Central memory CD8-positive, alpha-beta T cell (primary cell): ENCODE measurements at places on chromosomes 7 and 10.

GRCh38 chr7:50699143-50699542 is 83.6 kb downstream of the GRB10 start:
- DNase-seq = no peak

GRCh38 chr7:1920266-1920681 is 250.2 kb downstream of the ELFN1 start:
- peak; percentile 36 for DNase-seq

DNA sequence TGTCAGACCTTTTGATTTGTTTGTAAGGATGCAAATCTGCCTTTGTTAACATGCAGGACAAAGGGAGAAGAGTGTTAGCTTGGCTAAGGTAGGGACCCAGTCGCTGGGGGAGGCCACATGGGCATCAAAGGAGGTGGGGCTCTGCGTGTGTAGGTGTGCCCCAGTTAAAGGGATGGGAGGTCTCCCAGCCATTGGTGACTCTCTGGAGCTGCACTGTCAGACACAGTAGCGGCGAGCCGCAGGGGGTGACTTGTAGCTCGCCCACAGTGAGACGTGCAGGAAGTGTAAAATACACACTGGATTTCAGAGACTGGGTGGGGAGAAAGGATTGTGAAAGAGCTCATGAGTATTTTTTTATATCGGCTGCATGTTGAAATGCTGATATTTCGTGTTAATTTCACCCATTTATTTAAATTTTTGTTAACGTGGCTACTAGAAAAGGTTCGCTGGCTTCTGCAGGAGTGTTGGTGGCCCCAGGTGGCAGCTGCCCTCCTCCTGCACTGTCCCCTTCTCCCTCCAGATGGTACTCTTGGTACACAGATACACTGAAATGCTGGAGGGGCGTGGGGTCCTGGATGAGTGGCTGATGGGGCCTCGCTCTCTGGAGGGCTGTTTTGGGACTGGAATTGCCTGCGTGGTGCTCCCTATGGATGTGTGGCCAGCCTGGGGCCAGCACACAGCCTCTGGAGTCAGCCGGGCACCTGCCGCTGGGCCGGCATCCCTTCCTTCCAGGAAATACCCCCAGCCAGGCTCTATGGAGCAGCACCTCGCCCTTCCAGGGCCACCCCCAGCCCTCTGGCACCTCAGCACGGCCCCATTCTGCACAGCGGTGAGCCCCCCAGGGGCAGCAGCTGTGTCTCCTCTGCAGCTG is 59.2 kb downstream of the LHPP start:
- DNase-seq = no peak

DNA sequence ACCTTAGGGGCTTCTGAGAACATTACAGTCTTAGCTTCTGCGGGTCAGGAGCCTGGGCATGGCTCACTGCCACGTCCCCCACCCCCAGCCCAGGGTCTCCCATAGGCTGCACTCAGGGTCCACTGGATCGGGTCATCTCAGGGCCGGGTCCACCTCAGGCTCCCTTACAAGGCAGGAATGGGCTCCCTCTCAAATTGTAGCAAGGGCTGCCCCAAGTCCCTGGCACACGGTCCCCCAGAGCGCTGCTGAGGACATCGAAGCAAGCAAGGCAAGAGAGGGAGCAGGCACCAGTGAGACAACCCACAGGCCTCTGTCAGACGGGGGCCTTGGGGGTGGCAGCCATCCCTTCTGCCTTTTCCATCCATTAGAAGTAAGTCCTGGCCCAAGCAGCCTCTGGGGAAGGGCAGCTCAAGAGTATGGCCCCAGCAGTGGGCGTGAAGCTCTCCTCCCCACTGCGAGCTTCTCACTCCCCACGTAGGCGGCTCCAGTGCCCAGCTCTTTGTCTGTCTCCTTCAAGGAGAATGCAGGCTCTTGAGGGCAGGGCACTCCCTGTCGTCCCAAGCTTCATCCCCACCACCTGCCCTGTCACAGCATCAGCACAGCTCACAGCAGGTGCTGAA is 18.0 kb upstream of the RET start:
- no peak for DNase-seq

DNA sequence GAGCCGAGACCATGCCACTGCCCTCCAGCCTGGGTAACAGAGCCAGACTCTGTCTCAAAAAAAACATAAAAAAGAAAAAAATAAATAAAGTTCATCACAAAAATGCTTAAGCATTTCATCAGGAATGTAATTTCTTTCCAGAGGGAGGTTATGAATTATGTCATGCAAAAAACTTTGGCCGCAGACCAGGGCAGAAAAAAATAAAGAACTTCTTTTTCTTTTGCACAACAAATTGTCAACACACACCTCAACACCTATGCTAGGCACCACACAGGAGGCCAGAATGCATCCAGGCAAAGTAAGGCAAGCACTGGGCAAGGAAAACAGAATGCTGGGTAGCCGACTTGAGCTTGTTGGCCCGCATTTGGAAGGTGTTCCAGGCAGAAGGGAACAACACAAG is 3.9 kb downstream of the C10orf62 start:
- no peak for DNase-seq

GRCh38 chr7:54811846-54812254 is 52.8 kb upstream of the SEC61G start:
- no peak for DNase-seq

GRCh38 chr7:36034020-36034419 is 119.0 kb upstream of the EEPD1 start:
- DNase-seq = no peak

DNA sequence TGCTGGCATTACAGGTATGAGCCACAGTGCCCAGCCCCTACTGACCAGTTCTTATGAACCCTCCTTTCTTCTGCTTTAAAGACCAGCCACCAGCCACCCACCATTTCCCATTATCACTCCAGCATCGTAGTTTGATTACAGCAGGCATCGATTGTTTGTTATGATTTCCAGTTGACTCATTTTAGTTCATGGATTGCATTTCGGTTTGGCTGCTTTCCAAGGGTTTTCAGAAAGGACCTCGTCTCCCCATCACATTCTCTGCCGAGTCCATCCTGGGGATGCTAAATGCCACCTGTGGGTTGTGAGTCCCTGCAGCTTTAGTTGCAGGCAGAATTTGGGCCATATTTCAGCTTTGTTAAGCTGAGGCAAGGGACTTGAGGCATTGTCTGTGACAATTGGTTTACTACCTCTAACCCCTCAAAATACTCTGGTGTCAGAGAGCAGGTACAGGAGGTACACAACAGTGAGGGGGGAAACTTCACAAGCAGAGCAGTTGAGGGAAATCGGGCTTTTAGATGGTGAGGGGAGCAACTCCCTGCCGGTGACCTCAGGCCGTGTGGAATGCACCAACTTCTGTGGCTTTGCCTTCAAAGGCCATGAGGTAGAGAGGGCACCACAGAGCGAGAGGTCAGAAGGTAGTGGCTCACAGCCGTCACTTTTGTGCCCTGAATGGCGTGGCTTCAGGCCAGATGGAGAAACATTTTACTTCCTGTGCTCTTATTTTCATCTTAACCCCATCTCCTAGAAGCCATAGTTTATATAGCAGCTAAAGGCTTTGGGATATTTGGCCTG is 203.8 kb downstream of the CCDC3 start:
- DNase-seq = no peak

DNA sequence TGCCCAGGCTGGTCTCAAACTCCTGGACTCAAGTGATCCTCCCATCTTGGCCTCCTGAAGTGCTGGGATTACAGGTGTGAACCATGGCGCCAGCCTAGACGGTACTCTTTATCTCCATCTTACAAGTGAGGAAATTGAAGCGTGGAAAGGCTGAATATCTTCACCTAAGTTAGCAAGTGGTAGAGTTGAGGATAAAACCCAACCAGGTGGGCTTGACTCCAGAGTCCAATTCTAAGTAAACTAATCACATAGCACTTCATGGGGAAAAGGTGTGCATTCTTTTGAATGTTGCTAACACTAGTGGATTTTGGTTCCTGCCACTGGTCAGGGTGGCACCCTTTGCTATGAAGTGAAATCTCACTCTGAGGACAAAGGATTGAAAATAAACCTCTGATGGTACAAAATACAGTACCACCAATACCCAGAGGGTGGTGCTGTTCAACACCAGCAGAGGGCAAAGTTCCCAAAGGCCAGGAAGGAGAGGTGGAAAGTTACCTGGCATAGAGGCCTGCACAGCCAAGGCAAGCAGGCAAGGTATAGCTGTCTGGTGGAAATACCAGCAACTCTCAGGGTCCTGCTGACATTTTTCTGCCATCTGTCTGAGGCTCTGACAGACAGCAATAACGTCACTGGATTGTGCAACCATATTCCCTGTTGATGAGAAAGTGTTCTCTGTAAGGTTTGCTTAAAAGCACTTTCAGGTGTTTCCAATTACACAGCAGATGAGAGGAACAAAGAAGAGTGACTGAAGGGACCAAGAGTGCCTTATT is 17.6 kb downstream of the ZDHHC16 start:
- DNase-seq = no peak

GRCh38 chr7:71772779-71773178 is 639.4 kb downstream of the CALN1 start:
- DNase-seq = no peak

DNA sequence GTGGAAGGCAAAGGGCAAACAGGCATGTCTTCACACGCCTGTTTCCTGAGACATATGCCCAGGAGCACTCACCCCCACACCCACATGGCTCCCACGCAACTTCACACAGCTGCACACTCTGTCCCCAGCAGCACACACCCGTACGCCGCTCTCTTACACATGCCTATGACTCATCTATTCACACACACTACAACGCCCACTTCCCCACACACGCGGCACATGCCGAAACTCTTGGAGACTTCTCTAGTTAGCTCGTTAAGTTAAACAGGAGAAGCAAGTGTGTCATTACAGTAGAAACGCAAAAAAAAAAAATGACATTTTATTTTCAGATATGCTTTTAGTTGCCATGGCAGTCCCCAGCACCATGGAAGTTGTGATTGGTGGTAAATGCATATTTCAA is 6.7 kb downstream of the CALN1 start:
- no peak for DNase-seq

GRCh38 chr10:51074238-51075028 is at the start of gene PRKG1:
PRKG1 (plus strand) TSS chr10:51074487.
- no peak for DNase-seq

DNA sequence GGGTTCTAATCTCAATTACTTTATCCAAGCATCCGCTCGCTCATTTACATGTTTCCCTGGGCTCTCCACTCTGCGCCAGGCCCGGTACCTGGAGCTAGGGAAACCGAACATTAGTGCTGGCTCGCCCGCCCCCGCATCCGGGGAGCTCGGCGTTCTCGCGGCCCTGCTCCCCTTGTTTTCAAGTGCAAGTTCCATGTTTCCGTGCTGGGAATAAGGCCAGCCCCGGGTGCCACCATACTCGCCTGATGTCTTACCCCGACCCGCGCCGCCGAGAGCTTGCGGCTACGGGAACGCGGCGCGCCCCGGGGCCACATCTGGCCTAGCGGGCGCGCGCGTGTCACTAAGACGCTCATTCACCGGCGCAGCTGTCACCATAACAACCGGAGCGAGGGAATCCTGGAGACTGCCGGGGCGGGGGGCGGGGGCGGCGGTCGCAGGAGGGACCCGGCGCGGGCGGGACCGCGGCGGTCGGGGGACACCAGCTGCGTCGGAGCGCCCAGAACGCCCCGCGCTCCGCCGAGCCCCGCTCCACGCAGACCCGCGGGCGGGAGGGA is at the start of gene NEURL1:
Gene NEURL1, plus strand, starts transcription at position 344 of the 554 bp plus-strand sequence. CDS start 683 bp downstream, outside the sequence.
- no peak for DNase-seq

- no peak for DNase-seq
Observed at GRCh38 chr10:35752469-35753461, 110.7 kb upstream of the FZD8 start.

- no peak for DNase-seq
Observed at GRCh38 chr10:77899080-77899477, 27.5 kb downstream of the DLG5 start.

- DNase-seq = no peak
Observed at GRCh38 chr7:87831097-87831496, 45.1 kb downstream of the SLC25A40 start.

GRCh38 chr7:22137026-22137425 is 191.3 kb upstream of the CDCA7L start:
- DNase-seq = no peak

- no peak for DNase-seq
Observed at GRCh38 chr10:31819391-31819820, 109.2 kb downstream of the ARHGAP12 start.

DNA sequence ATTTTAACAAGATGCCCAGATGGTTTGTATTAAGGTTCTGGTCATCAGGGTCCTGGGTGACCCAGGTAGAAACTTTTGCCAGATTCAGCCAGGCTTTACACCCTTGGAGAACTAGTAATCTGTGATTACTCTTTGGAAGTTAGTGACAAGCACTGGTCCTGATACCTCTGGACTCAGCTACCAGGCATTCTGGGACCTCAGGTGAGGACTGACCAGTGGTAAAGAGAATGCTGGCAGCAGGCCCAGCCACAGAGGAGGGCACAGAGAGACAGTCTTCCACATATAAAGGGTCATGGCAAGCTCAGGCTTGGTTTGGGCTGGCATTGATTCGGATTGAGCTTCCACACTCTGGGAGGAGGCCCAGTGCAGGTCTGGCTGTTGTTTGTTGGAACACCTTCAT is 112.0 kb upstream of the CHST15 start:
- no peak for DNase-seq

DNA sequence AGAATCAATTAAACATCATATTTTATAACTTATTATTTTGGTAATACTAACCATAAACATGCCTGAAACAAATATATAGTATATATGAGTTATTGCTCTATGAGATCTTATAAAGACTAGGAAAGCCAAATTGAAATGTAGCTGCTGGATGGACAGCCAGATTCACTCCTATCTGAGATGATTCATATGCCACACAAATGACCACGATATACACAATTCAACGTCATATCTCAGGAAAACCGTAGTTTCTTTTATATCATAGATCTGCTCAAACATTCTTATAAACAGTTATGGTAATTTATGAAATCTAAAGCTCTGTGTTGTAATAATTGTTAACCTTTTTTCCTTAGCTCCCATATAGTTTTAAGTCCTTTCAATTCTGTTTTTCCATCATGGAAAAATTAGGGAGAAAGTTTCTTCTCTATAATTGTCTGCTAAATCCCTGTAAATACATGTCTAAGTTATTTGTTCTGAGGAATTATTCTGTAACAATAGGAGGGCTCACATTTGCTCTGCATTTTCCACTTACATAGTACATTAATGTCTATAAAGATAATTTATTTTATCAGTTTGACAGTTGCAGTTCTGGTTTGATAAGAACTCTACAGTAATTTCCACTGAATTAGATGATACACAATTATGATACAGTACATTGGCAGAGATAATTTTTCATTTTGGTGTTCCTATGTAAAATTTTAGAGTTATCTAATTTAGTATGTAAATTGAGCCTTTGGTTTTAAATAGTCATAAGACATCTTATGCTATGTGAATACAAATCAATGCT is 42.7 kb downstream of the GNAT3 start:
- DNase-seq = no peak

- no peak for DNase-seq
Observed at GRCh38 chr7:12162415-12163113, 48.5 kb upstream of the TMEM106B start.
